ENCODE measurements at places on chromosomes 4 and X.

DNA sequence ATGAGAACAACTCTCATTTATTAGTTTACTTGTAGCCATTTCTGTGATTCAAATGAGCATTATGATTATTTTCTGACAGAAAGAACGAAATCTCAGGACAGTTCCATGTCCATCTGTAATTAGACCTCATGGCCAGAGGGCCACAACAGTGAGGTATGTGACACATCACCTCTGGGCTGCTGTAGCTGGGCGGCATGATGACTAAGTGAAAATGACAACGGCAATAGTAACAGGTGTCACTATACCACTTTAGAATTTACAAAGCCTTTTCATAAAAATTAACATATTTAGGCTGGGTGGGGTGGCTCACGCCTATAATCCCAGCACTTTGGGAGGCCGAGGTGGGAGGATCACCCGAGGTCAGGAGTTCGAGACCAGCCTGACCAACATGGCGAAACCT, 252.6 kb downstream of the CBR4 start:
- no peak for DNase-seq

DNA sequence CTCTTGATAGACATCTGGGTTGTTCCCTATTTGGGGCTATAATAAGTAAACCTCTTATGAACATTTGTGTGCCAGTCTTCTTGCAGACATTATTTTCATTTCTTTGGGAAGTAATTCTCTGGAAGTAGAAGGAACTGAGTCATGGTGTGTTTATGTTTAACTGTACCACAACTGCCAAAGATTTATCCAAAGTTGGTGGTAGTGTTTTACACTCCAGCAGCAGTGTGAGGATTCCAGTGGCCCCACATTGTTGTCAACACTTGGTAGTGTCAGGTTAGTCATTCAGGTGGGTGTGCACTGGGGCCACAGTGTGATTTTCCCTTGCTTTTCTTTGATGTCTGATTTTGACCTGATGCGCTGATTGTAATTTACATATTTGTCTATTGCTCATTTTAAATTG, 5.0 kb upstream of the UVSSA start:
- no peak for DNase-seq

- no peak for DNase-seq
These were observed 69.8 kb downstream of the RPS3A start for GRCh38 chr4:151169223-151169622.

DNA sequence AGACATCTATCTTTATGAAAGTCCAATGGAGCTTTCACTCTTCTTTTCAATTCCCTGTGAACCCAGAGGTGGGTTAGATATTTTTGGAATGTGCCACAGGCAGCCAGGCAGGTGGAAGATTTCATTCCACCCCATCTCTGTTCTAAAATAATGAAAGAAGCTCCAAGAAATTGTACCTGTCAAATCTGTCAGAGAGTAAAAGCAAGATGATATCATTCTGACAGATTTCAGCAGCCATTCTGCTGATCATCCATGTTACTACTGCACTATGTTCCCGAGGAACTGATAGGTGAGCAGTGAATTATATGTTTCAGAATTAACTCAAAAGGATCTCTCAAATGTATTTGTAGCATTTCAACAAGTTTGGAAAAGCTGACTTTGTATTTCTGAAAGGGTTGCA, 339.5 kb upstream of the SPANXN4 start:
- DNase-seq = no peak

DNA sequence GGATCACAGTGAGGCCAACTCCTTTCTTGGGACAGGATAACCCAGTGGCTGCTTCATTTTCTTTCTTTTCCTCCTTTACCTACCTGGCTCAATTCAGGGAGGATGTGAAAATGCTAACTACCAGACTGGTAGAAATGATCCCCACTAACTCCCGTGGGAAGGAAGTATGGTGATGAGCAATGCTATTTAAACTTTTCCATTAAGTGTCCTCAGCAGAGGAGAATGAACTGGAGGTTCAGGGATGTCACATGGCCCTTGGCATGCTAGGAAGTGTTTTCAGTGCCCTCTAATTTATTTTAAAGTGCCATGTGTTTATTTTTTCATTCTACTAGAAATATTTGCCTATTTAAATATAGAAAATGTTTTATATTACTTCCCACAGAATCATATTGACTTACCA, 363.9 kb downstream of the PPP3CA start:
- DNase-seq = no peak

- peak; percentile 9 for DNase-seq
These were observed 238.8 kb downstream of the GRIA3 start for GRCh38 chrX:123422875-123423274.

GRCh38 chr4:18882468-18882867, 860.9 kb upstream of the LCORL start:
- peak; percentile 9 for DNase-seq

DNA sequence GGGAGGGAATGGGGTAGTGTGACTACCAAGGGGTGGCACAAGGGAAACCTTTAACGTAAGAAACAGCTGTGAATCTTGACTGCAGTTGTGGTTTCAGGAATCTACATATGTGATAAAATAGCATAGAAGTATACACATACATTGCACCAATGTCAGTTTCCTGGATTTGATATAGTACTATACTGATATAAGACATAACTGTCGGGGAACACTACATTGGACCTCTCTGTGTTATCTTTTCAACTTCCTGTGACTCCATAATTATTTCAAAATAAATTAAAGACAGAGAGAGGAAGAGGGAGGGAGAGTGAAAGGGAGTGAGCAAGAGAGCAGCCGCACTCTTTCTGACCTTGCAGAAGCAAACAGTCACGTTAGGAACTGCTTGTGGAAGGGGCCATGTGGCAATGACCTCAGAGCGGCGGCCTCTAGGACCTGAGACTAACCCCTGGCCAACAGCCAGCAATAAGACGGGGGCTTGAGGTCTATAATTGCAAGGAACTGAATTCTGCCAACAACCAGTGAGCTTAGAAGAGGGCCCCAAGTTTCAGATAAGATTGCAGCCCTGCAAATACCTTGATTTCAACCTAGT, 47.4 kb downstream of the NALF2 start:
- DNase-seq = no peak

- DNase-seq = no peak
These were observed 16.5 kb downstream of the TBC1D14 start for GRCh38 chr4:6926081-6926480.

DNA sequence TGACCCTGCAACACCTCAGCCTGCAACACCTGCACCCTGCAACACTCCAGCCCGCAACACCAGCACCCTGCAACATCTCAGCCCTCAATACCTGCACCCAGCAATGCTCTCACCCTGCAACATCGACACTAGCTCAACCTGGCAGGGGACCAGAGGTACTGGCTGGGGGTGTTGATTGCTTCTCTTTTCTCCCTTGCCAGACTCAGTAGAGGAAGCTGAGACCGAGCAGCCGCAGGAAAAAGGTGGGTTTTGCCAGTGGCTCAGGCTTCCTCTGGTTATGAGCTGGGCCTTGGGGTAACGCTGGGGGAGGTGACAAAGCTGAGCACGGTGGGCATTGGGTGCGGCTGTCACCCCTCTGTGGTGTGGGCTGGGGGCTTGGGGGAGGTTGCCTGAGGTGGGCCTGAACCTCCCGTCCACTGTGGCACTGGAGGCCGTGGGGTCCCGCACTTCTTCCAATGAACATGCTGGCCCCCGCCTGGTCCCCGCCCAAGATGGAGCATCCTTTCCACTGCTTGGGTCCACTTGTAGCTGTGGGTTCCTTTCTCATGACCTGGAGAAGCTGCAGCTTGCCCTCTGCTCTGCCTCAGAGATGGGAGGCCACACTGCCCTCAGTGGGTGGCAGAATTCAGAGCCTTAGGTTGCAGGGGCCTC, 26.0 kb downstream of the SH3TC1 start:
- no peak for DNase-seq

DNA sequence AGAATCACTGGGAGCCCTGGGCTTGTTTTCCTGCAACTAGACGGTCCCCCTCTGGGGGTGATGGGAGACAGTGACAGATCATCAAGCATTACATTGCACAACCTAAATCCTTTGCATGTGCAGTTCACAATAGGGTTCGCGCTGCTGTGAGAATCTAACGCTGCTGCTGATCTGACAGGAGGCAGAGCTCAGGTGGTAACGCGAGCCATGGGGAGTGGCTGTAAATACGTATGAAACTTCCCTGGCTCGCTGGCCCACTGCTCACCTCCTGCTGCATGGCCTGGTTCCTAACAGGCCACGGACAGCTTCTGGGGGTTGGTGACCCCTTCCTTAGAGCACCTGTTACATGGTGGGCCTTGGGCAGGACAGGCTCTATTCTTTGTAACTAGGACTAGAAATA, 10.4 kb downstream of the PAQR3 start:
- DNase-seq = no peak
